ENCODE measurements at places on chromosomes 1 and 21.

DNA sequence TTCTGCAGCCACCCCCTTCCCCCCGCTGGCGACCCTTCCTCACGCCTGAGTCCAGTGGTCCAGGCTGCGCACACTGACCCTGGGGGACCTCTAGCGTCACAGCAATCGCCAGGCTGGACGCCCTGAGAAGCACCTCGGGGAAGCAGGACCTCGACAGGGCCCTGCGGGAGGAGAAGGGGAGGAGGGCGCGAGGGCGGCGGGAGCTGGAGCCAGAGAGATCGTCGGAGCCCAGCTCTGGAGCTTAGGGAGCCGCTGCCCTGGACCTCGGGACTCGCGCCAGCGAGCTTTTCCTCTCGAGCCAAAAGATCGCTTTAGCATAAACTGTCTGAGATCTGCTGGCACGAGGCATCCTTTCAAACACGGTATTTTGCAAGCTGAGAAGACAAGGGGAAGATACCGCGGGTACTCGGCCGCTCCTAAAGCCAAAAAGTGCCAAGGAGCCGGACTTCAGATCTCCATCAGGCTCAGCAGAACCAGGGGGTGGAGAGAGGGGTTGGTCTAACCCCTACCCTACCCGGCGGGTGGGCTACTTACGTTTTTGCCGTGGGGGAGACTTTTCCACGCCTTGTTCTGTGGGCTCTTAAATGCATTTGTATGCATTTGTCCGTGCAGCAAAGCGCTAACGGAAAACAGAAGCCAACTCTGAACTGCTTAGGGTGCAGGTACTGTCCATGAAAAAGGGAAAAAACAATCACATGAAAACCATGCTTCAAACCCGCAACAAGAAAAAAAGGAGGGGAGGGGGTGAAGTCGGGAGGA lies 586 bp downstream of the COL24A1 start:
- no peak for DNase-seq

- no peak for DNase-seq
Measured at GRCh38 chr1:33244809-33245186, 11.5 kb upstream of the ZNF362 start.

DNA sequence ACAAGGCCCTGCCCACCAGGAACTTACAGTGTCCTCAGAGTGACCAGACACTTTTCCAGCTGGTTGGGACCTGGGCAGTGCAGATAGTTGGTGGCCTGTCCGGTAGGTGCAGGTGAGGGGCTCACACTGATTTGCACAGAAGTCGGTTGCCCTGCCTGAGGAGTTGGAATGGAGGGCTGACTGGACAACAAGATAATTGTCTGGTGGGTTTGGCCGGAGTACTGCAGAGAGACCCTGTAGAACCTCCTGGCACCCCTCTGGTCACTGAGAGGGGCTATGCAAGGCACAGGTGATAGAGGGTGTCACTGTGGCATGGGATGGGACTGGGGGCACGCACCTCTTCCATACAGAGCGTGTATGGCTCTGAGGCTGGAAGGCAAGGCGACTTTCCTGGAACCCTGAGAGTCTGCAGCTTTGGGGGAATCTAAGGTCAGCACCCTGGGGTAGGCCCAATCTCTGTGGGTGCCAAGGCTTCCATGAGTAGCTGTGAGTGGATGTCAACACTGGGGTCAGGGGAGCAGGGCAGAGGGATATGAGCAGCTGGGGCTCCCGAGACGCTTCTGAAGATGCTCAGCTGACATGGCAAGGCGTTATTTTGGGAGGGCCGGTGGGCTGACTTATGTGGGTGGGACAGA lies 7.6 kb upstream of the PLA2G2D start:
- no peak for DNase-seq

- DNase-seq, result no peak
Measured at GRCh38 chr1:208933984-208934525, 649.5 kb upstream of the CAMK1G start.

DNA sequence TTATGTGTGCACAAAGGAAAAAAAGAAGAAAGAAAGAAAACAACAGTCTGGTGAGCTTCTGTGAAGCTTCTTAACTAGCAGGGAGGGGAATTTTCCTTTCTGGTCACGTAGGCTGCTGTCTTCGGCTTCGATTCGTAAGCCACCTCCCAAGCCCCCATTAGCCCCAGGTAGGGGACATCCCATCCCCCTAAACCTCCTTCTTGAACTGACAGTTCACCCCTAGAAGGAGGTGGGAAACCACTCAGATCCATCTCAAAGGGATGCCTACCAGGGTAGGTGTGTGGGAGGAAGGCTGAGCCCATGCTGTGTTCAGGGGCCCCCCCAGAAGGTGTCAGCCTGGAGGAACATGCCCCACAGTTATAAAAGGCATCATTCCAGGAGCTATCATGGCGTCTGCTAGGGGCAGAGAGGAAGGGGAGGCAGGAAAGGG lies 25.8 kb downstream of the CD247 start:
- no peak for DNase-seq

DNA sequence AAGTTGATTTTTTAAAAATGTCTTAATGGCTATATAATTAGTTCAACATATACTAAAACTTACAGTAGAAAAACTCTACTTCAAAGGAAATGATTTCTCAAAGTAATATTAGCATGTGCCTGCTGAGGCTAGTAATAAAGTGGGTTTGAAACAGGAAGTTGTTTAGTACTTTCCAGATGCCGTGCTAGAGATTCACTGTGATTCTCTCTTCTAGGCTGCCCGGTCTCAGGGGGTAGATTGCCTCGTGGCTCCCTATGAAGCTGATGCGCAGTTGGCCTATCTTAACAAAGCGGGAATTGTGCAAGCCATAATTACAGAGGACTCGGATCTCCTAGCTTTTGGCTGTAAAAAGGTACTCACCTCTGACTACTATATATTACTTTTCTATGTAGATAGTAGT lies 9.1 kb downstream of the EXO1 start:
- no peak for DNase-seq

DNA sequence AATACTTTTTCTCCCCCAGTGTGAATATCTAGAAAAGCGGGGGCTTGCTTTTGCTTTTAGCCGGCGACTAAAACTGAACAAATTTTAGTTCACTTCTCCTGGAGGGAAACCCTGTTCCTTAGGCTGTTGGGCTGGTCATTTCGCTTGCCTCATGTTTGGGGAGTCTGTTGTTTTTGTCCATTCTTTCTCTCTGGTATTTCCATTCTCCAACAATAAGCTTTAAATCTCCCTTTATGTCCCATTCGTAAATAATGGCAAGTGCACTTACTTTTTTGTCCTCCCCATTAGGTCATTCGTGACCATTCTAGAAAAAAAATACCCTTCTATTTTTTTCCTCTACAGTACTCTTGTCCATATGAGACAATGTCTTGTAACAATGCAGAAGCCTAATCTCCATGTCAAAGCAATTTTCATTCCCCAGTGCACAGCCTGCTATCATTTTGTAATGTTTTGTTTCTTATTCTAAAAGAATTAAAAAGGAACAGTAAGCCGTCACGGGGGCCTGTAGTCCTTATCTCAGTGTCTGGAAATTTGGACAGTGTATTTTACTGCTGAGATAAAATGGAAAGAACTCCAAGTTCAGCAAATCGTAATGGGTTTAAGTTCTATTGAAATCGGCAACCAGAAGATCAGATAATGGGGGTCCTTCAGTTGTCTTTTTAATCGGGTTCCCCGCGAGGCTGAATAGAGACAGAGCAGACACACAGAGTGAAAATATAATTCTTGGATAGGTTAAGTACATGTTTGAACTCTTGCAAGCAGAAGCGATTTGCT lies 21.8 kb downstream of the PROX1 start:
- no peak for DNase-seq

- no peak for DNase-seq
Measured at GRCh38 chr1:113904293-113904673, 316 bp downstream of the AP4B1 start.

DNA sequence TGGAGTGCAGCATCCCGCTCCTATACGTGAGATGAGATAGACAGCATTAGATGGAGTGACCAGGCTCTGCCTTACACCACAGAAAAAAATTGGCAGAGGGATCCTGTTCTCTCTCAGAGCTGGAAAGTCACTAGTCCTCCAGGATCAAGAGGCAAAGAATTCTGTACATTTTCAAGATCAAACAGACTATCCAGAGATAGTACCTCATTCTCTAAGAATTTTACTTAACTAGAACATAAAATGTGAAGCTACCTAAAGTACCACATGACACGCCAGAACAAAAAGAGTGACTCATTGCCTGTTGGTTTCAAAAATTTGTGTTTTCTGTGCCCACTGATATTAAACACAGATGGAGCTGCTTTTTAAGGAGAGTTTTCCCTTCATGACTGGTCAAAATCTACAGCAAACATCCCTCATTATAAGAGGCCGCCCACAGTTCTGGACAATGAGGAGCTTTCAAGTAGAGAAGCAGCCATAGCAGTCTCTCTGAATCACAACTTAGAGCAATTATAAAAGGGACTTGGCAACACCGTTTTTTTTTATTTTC lies 32.3 kb downstream of the CD160 start:
- peak; percentile 92 for DNase-seq

- DNase-seq, result no peak
Measured at GRCh38 chr1:12249181-12249580, 19.4 kb downstream of the VPS13D start.

DNA sequence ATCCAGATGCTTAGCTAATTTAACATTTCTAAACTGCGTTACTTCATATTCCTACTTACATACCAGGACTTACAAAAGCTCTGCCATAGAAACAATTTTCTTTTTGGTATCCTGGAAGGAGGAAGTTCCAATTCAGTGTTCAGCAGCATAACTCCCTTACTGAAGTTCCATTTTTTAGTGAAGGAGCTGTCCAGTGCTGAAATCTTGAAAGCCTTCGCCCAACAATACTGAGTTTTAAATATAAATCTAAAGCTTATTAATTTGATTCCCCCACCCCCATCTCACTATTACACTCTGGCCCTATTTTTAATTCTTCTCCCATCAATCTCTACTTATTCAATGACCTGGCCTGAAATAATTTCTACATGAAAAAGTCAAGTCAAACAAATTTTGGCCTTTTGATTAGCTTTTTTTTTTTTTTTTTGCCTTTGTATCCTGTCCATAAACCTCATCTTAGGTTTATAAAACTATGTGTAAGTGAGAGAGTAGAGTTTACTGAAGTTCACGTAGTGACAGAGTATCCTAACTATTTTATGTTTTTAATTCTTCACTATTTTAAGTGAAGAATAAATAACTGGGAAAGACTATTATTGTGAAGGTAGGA lies 323.0 kb upstream of the PLD5 start:
- DNase-seq, result peak; percentile 19

DNA sequence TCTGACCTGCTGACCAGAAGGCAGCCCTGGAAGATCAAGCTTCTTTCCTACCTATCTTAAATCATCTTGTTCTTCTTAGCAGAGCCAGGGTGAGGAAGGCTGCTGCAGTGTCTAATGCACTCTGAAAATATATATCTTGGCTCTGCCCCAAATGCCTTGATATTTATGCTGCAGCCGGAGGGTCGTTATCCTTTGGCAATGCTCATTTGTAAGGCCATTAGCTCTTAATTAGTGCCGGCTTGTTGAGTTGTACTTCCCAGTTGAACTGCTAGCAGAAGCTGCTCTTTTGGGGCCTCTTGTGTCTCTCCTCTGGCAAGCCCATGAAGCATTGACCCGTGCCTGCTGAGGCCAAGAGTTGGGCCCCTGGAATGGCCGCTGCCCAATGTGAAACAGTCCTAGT lies 4.2 kb upstream of the GNL2 start:
- DNase-seq, result no peak

GRCh38 chr1:204647114-204647804 lies 38.3 kb downstream of the LRRN2 start:
- DNase-seq, result peak; percentile 34

GRCh38 chr1:115237023-115237422 lies 101.0 kb downstream of the NGF start:
- no peak for DNase-seq

- DNase-seq, result no peak
Measured at GRCh38 chr1:156608981-156609380, 7.7 kb upstream of the GPATCH4 start.

DNA sequence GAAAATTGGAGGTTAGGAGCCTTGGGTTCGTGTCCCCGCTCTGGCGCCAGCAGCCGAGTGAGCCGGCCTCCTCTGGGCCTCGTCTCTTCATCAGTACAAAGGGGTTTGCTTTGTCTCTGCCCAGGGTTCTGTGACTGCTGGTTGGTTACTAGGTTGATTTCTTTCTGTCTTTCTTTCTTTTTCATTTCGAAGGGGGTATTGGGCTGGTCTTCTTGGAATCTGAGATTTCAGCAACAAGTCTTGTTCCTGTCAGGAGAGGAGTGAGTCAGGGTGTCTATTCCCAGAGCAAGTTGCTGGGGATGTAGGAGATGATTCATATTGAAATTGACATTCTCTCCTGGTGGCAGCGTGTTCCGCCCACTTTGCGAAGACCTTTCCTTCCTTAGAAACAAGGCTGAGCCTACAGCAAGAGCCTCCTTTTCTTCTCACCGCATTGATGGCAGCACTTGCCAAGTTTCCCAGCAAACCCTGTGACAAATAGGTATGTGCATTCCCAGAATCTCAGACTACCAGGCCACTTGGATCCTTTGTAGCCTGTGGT lies 79.2 kb downstream of the MAN1C1 start:
- DNase-seq, result peak; percentile 59

- DNase-seq, result peak; percentile 22
Measured at GRCh38 chr21:41877901-41878830, 978 bp downstream of the PRDM15 start.

DNA sequence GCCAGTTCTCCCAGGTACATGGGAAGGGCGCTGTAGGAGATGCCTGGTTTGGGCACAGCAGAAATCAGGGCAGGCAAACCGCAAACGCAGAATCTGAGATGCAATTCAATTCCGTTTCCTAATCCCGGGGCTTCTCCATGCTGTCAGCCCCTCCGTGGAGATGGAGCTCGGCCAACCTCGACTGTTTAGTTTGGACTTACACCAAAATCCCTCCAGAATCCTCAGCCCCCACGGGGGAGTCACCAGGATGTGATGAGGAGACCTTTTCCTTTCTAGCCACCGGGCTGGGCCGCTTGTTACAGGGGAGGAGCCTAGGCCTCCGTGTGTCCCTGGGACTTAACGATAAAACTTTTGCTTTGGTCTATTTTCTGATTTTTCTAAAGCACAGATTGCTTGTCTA lies 7.9 kb downstream of the SLC2A7 start:
- DNase-seq, result no peak

- no peak for DNase-seq
Measured at GRCh38 chr1:54367613-54368012, 38.6 kb downstream of the SSBP3 start.

- no peak for DNase-seq
Measured at GRCh38 chr1:160494620-160495019, 28.4 kb downstream of the SLAMF6 start.

DNA sequence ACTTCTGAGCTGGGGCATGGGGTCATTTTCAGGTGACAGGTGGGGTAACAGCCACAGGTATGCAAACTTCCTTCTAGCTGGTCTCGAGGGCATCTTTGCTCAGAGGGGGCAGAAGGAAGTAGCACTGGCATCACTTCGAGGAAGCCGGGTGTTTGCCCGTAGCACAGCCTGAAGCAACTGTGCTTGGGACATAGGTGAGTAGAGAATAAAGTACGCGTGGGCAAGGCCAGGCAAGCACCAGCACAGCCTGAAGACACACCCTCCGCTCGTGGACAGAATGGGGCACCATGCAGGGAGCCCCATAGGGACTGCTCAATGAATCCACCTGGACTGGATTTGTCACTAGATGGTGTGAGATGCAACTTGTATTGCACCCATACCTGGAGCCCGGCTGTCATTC lies 167.1 kb downstream of the KCNJ6 start:
- DNase-seq, result no peak

Measured in astrocyte of the cerebellum (primary cell).